ENCODE measurements at places on chromosomes 16 and 17. TPM values are rescaled to one million over a fixed set of nuclear protein-coding genes. Genes with fewer than 3 reads are reported as not detected.

PDIA2 gene
- under 0.01 TPM for total RNA-seq

KCNG4 gene
- total RNA-seq = not detected

CLEC18A gene
- under 0.01 TPM for total RNA-seq

SERPINF2 gene
- total RNA-seq = 0.17 TPM

SKAP1 gene
- total RNA-seq = not detected

RASD1 gene
- total RNA-seq = 0.79 TPM

PLK1 gene
- total RNA-seq = 2.4 TPM

TNFRSF13B gene
- total RNA-seq = not detected

IL17C gene
- not detected for total RNA-seq

CAPNS2 gene
- 1.7 TPM for total RNA-seq

CDK3 gene
- total RNA-seq = 3.0 TPM

COA3 gene
- 70.6 TPM for total RNA-seq

TGFB1I1 gene
- total RNA-seq = 11.6 TPM

PIGL gene
- total RNA-seq = 17.2 TPM

AMDHD2 gene
- 58.7 TPM for total RNA-seq

CLEC3A gene
- not detected for total RNA-seq

ENPP7 gene
- not detected for total RNA-seq

PDILT gene
- not detected for total RNA-seq

ATP2A1 gene
- total RNA-seq = 0.16 TPM

CASKIN1 gene
- 0.16 TPM for total RNA-seq

LRRC37A gene
- 1.7 TPM for total RNA-seq

SMIM5 gene
- total RNA-seq = not detected

LRRC45 gene
- 15.0 TPM for total RNA-seq

MYH11 gene
- under 0.01 TPM for total RNA-seq

SHISA6 gene
- total RNA-seq = not detected

C16orf46 gene
- 0.34 TPM for total RNA-seq

SOX9 gene
- total RNA-seq = 8.7 TPM

KRT39 gene
- total RNA-seq = 0.17 TPM

TBC1D3G gene
- total RNA-seq = not detected

SPATA22 gene
- total RNA-seq = not detected

KRTAP3-1 gene
- not detected for total RNA-seq

PABPN1L gene
- not detected for total RNA-seq

TRPV3 gene
- 2.8 TPM for total RNA-seq

ARRB2 gene
- total RNA-seq = 2.5 TPM

SLC13A5 gene
- total RNA-seq = not detected

CA7 gene
- total RNA-seq = not detected

TBC1D3H gene
- total RNA-seq = not detected

DHX8 gene
- total RNA-seq = 34.8 TPM

SP6 gene
- under 0.01 TPM for total RNA-seq

C17orf50 gene
- not detected for total RNA-seq

MYH2 gene
- not detected for total RNA-seq

KRTAP17-1 gene
- not detected for total RNA-seq

ZNF174 gene
- total RNA-seq = 4.8 TPM

BCO1 gene
- total RNA-seq = under 0.01 TPM
